ENCODE measurements at places on chromosomes 1 and 21.
A peak's percentile ranks its signal among the peaks of the same experiment; 100 is the strongest.

DNA sequence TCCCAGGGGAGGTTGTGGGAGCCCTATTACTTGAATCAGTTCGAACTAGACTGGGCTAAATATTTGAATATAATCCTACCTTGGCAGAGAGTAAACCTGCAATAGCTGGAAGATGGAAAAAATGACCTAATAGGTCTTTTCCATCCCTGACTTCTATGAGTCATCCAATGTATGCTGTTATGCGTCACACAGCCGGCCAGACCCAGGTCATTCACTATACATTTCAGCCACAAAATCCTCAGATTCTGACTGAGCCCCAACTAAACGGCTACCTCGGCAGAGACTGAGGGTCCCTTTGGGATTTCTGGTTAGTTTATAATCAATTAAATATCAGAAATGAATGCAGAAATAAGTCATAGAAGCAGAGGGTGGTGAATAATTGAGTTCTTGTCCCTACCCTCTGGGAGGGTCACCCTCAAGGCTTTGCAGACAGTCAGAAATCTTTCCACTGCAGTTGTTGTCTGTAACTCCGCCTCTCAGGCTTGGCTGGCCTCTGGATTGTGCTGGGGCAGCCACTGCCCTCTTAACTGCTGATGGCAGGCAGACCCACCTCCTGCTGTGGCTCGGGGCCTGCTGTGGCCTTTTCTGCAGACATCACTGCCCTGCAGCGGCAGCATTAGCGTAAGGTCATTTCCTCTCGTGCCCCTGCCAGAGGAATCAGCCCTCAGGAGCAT, 240.5 kb downstream of the TGFB2 start:
- peak; percentile 42 for DNase-seq

DNA sequence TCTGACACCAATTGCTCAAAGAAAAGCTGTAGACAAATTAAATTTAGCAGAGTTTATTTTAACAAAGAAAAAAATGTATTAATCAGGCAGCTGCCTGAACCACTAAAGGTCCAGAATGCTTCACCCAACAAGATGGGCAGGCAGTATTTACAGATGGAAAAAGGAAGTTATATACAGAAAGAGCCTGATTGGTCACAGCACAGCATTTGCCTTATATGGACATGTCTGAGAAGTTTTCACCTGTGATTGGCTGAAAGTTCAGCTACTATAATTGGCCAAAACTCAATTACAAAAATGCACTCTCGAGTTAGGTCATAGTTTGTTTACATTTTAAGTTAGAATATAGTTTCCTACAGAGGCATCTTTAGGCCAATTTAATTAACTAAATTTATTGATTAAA, 15.1 kb upstream of the FMO1 start:
- no peak for DNase-seq

DNA sequence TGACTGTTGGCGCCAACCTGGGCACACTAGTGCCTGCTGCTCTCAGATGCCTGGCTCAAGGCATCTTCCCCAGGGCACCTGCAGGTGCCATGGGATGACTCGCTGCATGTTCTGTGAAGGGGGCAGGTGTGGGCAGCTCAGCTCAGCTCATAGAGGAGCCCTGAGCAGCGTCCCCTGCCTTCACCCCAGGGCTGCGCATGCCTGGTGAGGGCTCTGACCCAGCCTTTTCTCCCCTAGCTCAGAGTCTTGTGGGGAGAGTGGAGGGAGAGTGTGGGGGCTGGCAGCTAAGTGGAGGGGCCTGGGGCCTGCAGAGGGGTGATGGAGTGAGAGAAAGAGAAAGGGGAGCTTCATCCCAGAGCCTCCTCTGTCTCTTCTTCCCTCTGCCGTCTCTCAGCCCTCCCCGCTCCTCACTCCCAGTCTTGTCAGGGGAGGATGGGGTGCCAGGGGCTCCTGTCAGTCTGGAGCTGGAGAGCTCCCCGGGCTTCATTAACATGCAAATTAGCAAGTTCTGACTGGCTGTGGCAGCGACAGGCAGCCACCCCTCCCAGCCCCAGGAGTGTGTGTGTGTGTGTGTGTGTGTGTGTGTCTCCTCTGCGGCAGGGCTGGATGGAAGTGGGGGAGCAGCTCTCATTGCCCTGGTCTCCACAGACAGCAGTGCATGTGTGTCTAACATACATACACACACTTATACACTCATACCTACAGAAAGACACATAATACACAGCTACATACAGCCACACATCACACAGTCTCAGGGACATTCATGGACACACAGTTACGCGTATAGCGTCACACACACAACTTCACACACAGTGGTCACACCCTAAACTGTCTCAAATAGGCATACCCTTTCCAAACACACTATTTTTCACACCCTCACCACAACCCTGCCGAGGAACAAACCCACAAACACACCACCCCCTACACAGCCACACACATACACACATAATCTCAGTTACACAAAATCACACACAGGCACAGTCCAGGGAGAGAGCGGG, 34.0 kb downstream of the FOXO6 start:
- peak; percentile 88 for DNase-seq

DNA sequence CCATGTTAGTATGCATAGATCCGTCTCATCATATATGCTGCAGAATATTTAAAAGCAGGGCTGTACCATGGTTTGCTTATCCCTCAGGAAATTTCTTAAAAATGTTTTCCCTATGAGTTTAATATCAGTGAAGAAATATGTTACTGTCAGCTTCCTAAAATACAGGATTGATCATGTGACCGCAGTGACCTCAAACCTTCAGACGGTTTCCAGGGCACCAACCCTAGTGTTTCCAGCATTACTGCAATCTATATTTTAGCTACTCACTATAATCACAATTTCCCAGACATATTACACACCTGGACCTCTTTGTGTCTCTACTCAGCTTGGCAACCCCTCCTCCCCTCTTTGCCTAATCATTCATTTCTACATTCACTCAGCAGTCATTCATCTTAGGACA, 7.7 kb upstream of the SDHB start:
- DNase-seq = no peak

- DNase-seq = no peak
These were observed 67.9 kb downstream of the ATP5PO start for GRCh38 chr21:33847588-33848248.

GRCh38 chr1:115642168-115643072, 650 bp downstream of the VANGL1 start:
- peak; percentile 20 for DNase-seq
